ELF-1 (cell line): ENCODE measurements at places on chromosomes 1 and 21.

- peak; percentile 92 for DNase-seq
Observed at GRCh38 chr1:17419626-17420328, 19.7 kb downstream of the RCC2 start.

GRCh38 chr1:62462370-62462769 is 25.5 kb downstream of the USP1 start:
- no peak for DNase-seq

- no peak for DNase-seq
Observed at GRCh38 chr21:40636026-40636425, 210.9 kb downstream of the DSCAM start.

GRCh38 chr1:205933671-205934618 is 9.3 kb downstream of the SLC26A9 start:
- peak; percentile 69 for DNase-seq

- no peak for DNase-seq
Observed at GRCh38 chr1:185860311-185860710, 126.1 kb downstream of the HMCN1 start.

DNA sequence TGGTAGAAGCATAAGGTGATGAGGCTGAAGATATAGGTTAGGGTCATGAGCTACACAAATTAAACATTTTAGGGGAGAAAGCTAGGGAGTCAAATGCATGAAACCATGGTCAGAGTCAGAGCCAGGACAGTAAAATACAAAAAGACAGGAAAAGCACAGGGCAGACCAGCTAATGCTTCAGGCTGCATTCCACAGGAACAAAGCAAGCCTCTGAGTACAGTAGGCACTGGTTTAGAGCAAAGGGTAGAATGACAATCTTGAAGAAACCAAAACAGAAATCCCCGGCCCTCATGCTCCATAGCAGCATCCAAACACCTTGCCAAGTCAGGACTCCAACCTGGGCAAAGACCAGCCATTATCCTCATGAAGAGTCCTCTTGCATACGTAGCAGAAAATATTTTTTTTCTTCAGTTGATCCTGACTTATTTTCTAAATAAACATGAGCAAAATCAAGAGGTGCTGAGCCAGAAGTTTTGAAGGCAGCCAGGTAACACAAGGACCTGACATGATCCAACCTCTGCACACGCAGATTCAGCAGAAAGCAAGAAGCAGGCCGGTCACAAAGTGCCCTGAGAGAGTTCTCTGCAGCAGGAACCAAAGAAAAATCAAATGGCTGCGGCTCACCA is 273.1 kb downstream of the TTLL7 start:
- DNase-seq, result peak; percentile 43

GRCh38 chr1:38297842-38298241 is 251.2 kb upstream of the POU3F1 start:
- DNase-seq, result no peak

DNA sequence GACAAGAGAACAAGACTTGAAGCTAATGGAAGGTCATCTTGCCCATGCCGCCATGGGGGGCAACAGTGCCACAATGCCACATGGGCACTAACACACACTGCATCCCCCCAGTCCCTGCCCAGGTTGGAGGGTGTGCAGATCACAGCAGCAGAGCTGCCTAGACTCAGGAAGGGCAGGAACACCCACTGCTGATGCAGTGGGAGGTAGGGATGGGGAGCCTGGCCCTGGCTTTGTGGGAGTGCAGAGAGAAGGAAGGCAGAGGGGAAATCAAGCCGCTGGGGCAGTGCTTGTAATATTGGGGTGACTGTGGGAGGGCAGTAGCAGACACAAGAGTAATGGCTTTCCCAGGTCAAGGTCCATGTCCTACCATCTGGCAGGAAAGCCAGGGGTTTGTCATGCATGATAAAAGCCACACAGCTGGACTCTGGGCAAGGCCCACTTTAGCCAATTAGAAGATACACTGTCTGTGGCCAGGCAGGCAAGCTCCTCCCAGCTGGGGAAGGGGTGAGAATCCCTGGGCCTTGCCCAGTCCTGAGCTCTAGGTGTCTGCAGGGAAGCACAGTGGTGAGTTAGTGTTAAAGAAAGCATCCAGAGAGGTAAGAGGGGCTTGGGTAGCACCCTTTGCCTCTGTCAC is 25.4 kb upstream of the MEF2D start:
- no peak for DNase-seq

GRCh38 chr1:153940756-153941155 is 5.8 kb downstream of the DENND4B start:
- DNase-seq, result no peak

DNA sequence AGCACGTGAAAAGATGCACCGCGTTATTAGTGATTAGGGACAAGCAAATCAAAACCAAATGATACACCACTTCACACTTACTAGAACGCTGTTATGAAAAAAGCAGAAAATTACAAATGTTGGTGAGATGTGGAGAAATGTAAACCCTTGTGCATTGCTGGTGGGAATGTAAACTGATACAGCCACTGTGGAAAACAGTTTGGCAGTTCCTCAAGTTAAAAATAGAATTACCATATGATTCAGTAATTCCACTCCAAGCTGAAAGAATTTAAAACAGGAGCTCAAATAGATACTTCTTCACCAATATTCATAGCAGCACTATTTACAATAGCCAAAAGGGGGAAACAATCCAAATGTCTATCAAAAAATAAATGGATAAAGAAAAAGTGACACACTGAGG is 10.3 kb upstream of the EVI5 start:
- no peak for DNase-seq

- DNase-seq, result no peak
Observed at GRCh38 chr1:171716616-171717015, 25.2 kb downstream of the VAMP4 start.

- no peak for DNase-seq
Observed at GRCh38 chr1:86708920-86709319, 4.5 kb downstream of the SH3GLB1 start.

DNA sequence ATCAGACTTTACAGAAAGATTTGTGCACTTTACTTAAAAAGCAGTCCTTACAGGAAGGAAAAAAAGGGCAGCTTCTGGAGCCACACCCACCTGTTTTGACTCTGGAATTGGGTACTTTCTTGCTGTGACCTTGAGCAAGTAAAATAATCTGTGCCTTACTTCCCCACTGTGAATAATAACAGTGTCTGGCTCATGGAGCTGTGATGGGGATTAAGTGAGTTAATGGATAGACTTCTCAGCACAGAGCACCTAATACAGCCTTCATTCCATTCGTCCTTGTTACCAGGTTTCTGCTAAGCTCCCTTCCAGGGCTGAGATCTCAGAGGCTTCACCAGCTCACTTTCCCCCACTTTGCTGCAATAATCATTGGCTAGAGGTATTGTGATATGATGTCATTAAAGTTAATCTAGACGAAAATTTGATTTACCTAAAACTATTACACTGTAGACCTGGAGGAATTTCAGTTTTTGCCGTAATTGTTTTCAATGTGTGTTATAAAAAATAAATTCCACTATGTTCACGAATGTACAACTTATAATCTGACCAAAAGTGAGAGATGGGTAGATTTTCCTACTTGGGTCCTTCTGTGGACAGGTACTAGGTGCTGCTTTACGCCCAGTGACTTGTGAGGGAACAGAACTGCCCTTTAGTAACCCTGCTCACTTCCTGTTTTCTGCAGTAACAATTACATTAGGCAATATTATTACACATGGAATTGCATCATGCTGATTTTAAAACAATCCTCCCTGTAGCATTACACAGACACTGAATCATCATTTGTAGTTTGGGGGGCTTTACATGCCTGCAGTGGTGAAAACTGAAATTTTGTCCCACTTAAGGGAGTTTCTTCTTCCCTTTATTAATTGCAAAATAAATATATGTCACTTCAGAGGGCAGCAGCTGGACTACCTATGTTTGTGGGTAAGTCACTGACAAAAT is 19.7 kb upstream of the ABCG1 start:
- no peak for DNase-seq
